ENCODE measurements at places on chromosomes 2 and 18.

GRCh38 chr2:221133941-221134340 is 438.2 kb downstream of the EPHA4 start:
- peak; percentile 41 for DNase-seq

DNA sequence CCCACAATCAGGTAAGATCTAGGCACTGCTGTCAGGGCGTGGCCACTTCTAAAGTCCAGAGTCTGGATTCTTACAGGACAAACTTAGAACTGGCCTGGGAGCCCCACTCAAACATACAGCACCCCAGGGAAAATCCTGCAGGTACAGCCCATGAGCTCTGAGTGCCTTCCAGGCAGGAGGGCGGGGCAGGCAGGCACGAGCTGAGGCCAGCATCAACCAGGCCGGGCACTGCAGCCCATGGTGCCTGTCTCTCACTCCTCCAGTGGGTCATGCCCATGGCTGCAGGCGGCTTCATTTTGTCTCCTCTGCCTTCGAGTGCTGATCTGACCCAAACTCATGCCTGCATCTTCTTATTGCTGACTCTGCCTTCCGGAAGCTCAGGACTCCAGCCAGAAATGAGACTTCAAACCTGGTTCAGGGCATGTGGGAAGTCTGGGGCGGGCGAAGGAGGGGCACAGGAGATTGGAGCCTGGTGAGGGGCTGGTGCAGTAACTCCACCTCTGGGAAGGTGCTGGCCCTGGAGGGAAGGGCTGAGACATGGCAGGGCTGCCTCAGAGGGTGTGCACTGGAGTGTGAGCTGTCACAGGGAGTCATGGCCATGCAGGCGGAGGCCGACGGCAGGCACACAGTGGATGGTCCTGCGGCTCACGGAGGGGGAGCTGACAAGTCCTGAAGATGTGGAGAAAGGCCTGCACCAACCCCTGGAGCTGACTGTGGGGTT is 40.5 kb downstream of the HS6ST1 start:
- DNase-seq = no peak

DNA sequence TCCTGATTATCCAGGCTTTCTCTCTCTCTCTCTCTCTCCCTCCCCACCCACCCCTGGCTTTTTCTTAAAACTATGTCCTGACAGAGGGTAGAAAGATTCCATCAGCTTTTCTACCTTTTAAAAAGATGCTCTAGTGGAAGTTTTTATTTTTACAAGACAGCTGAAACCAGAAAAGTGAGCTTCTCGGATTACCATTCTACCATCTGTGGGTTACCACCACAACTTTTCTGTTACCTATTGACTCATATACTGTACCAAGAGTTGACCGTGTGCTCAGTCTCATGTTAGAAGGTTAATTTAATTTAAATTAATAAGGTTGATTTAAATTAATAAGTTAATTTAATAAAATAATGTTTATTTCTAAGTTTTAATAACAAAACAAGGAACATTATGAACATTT is 137.6 kb downstream of the UPP2 start:
- DNase-seq = no peak

- DNase-seq = peak; percentile 47
These were observed 97.9 kb upstream of the NOL4 start for GRCh38 chr18:34322365-34323289.

- no peak for DNase-seq
These were observed 85.6 kb downstream of the INPP5D start for GRCh38 chr2:233145726-233146125.

- DNase-seq = no peak
These were observed 12.7 kb downstream of the FAM110C start for GRCh38 chr2:33620-34019.

DNA sequence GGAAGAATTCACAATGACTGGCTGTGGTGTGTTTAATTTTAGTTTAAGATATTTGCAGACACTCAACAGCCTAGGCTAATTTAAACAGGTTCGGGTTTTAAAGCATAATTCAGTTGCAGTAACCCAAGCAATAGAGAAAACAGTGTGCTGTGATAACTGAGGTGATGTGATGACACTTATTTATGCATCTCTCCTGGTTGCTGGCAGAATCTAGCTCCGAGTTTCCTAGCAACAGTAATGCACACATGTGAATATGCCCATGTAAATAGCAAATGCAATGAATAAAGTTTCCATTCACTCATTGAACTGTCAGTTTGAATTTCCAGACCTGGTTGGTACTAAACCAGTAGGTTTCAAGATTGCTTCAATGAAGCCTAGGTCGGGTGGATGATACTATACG is 426.5 kb downstream of the TMX3 start:
- no peak for DNase-seq

DNA sequence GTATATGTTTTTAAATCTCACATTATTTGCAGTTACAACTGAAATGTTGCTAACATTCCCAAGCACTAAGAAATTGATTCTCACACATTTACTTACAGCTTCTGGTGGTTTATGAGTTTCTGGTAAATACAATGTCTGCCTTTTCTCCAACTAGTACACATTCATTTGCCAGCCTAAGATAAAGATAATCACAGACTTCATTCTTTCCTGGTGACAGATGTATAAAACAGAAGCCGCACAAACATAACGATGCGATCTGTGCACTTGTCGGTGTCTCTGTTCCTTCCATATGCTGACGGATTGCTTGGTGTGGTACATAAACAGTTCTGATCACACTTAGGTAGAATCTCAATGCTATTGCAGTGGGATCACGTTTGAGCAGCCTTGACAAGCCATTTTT is 100.4 kb upstream of the DDX18 start:
- DNase-seq = no peak

- DNase-seq = no peak
These were observed 216.6 kb downstream of the HNMT start for GRCh38 chr2:138180692-138181386.

DNA sequence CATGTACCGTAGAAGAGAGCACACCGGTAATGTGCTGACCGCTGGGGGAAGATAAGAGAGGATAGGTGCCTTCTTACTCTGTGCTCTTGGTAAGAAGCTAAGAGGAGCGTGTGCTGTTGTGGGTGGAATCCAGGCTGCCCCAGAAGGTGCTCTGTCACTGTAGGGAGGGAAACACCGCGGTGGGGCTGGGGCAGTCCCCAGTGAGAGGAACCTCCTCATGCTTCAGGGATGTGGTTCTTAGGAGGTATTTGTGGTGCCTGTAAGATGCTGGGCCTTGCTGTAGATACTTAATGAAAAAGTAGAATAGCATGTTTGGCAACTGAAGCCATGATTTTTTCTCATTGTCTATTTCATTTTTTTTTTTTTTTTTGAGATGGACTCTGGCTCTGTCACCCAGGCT is 1.1 kb downstream of the COLEC11 start:
- DNase-seq = no peak

DNA sequence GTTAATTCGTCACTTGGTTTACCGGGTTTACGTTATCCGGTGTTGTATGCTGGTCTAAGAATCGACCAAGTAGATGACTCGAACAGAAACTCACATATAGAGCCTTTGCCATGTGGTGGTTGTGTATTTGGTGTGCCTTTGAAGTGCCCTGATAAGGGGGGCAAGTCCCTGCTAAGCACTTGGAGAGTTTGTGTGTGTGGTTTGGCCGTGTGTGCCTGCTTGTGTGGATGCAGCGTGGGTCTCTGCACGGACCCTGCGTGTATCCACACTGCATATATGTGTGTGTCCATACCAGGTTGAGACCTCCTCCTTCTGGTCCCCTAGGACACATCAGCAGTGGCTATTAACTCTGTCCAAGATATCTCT is 2.4 kb upstream of the CELF4 start:
- DNase-seq = no peak

DNA sequence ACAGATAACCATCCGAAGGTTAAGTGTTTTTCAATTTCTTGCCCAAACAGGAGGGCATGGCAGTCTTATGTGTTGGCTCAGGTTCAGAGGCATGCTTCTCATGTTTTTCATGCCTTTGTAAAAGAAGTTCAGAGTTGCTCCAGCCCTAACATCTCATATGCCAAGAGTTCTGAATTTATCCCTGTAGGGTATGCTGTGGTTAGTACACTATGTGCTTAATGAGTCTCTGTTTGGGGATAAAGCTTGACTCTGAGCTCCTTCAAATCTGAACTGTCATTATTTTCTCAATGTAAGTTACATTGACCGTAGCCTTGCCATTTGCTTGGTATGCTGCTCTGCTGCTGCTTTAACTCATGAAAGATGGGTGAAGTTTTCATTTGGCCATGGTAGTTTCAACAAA is 67.9 kb upstream of the PNPT1 start:
- DNase-seq = peak; percentile 59

Data from AG10803 (cell line).